ENCODE measurements at places on chromosomes 3 and 15.

GRCh38 chr3:143977341-143978262, 6.0 kb downstream of the DIPK2A start:
- DNase-seq = no peak

DNA sequence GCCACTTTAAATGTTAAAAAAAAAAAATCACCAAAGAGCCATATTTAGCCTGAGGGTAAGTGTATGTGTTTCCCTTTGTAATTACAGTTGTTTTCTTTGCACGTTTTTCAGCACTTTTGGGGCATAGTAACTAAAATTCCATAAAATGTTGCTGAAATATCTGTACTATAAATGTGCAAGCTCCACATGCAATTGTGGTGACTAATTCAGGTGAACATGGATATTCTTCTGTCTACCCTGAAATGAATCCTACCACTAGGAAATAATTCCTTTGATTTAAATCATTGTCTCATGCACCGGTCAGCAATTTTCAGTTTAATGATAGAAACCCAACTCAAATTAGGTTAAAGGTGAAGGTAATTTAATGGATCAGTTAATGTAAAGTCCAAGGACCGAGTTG, 13.1 kb upstream of the TFG start:
- DNase-seq = no peak

- no peak for DNase-seq
These were observed 12.4 kb upstream of the SOX2 start for GRCh38 chr3:181699171-181699903.

GRCh38 chr15:23762026-23762425, 74.9 kb upstream of the NDN start:
- no peak for DNase-seq

DNA sequence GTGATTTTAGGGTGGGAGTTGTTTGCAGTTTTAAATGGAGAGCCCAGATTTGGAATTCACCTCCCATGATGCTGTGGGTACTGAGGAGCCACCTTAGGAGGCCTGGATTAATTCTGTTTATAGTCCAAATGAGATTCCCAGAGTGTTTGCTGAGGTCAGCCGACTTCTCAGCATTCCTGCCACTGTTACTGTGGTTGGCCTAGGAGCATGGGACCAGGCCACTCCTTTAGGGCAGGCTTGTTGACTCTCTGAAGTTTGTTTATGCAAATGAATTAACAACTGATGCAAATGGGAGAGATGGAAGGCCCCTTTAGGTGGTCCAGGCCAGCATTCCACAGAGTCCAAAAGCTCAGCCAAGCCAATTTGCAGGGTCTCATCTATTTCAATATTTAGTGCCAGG, 46.1 kb downstream of the CACNA2D3 start:
- DNase-seq = no peak
